ENCODE measurements at places on chromosomes 4 and X.

DNA sequence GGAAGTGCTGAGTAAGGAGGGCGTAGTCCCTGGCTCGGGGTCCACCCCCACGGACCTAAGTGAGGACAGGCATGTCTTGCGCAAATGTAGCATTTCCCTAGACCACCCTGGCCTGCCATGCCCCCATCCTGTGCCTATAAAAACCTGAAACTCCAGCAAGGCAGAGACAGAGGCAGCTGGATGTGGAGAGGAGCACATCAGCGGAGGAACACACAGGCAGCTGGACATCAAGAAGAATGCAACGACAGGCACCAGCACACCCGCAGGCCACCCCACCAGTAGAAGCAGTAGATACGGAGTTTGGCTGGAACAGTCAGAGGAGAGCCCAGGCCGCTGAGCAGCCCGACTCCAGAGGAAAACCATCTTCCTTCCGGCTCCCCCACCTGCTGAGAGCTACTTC, 345.9 kb downstream of the FSTL5 start:
- ATAC-seq, result no peak

- no peak for ATAC-seq
Measured at GRCh38 chr4:120155287-120155686, 88.6 kb upstream of the MAD2L1 start.

- no peak for ATAC-seq
Measured at GRCh38 chr4:37160653-37161052, 83.9 kb upstream of the NWD2 start.

- ATAC-seq, result no peak
Measured at GRCh38 chr4:3598695-3599227, 66.5 kb upstream of the LRPAP1 start.

DNA sequence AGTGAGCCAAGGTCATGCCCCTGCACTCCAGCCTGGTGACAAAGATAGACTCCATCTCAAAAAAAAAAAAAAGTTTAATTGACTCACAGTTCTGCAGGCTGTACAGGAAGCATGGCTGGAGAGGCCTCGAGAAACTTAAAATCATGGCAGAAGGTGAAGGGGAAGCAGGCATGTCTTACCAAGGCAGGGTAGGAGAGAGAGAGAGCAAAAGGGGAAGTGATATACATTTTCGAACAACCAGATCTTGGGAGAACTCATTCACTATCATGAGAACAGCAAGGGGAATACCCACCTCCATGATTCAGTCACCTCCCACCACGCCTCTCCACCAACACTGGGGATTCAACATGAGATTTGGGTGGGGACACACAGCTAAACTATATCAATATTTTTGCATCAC, 315.2 kb upstream of the HTR2C start:
- ATAC-seq, result no peak

DNA sequence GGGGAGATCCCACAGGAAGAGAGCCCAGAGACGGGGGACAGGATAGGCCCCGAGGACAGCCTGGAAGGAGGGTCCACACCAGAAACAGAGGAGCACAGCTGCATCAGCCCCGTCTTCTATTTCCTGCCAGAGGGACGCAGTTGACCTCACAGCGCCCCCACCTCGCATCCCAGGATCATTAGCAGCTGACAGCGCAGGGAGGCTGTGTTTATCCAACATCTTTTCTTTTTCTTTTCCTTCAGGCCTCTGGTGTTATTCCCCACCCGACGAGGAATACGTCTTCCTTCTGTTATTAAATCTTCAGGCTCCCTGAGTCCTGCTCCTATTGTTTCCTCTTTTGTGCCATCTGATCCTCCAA, 75.4 kb downstream of the DCHS2 start:
- ATAC-seq, result no peak

DNA sequence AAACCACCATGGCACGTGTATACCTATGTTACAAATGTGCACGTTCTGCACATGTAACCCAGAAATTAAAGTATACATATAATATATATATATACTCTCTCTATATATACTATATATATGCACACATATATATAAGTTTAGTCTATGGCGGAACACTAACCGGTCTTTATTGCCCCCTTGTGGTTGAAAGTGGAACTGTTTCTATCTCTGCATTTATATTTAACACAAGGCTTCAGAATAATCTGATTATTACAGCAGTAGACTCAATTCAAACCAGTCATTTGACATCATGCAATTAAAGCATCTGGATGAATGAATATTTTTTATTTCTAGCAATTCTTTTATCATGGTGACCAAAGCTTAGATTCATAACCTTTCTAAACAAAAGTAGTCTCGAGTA, 14.6 kb downstream of the RAB9B start:
- peak; percentile 62 for ATAC-seq

- ATAC-seq, result no peak
Measured at GRCh38 chr4:87382116-87382515, 8.9 kb downstream of the HSD17B11 start.

GRCh38 chrX:20061855-20062254, 54.9 kb downstream of the MAP7D2 start:
- ATAC-seq, result no peak

- peak; percentile 19 for ATAC-seq
Measured at GRCh38 chrX:40090050-40090804, 7.5 kb downstream of the BCOR start.

GRCh38 chr4:37689353-37690095, 3.3 kb upstream of the RELL1 start:
- no peak for ATAC-seq

DNA sequence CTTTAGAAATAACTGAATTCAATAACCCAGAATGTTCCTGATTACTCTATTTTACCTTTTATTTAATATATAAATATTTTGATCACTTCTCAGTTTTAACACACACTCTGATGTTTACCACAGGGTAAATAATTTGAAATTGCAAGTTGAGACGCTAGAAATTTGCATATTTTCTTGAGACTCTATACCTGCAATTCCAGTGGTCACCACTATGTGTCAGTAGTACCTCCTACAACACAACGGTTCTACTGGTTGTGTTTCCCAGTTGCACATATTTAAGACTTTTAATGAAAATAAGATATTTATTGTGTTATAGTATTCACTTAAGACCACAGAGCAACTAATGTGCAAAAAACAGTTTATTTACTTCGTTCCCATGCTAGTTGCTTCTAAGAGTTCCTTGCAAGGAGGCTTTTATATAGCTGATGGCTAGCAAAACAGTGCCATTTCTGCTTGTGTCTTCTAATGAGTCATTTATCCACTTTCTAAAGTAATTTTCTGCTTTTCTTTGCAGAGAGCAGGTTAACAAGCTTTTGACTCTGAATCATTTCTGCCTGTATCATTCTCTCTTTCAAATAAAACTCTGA, 98.9 kb upstream of the PDLIM3 start:
- ATAC-seq, result no peak

GRCh38 chr4:5561286-5561685, 147.1 kb downstream of the EVC2 start:
- ATAC-seq, result no peak

GRCh38 chrX:12949927-12950656, 24.8 kb upstream of the TMSB4X start:
- peak; percentile 83 for ATAC-seq

- peak; percentile 83 for ATAC-seq
Measured at GRCh38 chr4:36712013-36712412, 430.6 kb downstream of the DTHD1 start.

GRCh38 chr4:44025376-44026020, 423.1 kb downstream of the KCTD8 start:
- no peak for ATAC-seq

- ATAC-seq, result no peak
Measured at GRCh38 chrX:47849778-47850177, 13.1 kb downstream of the ZNF81 start.

DNA sequence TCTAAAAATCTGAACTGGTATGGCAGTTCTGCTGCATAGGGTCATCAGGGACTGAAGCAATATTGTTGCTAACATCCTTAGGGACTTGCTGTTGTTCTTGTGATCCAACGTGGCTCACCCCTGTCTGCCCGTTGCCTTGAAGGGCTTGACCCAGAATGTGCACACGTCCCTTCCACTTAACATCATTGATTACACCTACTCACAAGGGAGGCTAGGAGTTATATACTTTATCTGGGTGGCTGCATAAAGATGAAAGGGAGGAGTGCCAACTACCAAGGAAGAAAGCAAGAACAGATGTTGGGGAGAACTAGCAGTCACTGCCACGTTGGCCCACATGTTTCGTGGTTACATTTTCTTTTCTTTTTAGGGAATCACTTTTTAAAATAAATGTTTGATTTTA, 34.0 kb downstream of the SLC9A6 start:
- no peak for ATAC-seq

GRCh38 chr4:155522201-155522600, 144.4 kb upstream of the GUCY1A1 start:
- no peak for ATAC-seq

DNA sequence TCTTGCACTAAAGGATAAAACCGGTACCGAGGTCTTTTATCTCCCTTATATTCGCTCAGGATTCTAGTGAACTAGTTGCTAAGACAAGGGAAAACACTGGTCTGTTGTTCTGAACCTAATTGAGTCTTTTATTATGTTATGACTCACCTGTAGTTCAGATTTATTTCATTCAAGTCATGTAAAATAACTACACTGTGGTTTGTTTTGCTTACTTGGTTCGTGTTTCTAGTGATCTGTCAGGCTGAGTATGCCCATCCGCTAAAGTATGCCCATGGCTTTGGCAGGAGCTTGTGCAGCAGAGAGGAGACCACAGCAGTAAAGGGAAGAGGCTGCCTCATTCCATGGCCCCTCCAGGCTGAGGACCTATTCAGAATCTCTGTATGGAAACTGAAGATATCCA, 126.1 kb downstream of the AFF1 start:
- peak; percentile 62 for ATAC-seq

DNA sequence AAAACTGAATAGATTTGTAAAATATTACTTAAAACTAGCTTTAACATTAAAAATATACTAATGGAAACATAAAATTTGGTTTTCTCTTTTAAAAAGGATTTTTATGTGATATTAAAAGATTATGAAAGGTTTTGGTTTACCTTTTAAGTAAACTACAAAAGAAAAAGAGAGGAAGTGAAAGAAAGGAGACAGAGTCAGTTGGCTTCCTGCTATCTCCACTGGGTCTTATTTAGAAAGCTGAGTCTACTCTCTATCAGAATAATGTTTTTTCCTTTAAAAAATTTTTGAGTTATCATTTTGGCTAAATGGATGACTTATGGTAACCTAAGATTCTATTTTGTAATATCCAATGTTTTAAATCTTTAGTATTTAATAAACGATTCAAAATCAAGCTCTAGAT, 21.6 kb upstream of the ATP8A1 start:
- ATAC-seq, result no peak

- no peak for ATAC-seq
Measured at GRCh38 chr4:52107745-52108144, 56.6 kb downstream of the SPATA18 start.

DNA sequence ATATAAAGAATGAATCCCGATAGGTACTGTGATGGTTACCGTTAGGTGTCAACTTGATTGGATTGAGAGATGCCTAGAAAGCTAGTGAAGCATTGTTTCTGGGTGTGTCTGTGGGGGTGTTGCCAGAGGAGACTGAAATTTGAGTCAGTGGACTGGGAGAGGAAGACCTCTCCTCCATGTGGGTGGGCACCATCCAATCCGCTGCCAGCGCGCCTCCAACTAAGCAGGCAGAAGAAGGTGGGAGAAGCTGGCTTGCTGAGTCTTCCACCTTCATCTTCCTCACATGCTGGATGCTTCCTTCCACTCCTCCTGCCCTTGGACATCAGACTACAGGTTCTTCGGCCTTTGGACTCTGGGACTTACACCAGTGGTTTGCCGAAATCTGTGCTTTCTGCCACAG, 40.1 kb downstream of the WFS1 start:
- no peak for ATAC-seq

GRCh38 chr4:139619644-139620043, 46.0 kb upstream of the MGST2 start:
- peak; percentile 60 for ATAC-seq

- no peak for ATAC-seq
Measured at GRCh38 chr4:48620831-48621230, 130.8 kb downstream of the ZAR1 start.

DNA sequence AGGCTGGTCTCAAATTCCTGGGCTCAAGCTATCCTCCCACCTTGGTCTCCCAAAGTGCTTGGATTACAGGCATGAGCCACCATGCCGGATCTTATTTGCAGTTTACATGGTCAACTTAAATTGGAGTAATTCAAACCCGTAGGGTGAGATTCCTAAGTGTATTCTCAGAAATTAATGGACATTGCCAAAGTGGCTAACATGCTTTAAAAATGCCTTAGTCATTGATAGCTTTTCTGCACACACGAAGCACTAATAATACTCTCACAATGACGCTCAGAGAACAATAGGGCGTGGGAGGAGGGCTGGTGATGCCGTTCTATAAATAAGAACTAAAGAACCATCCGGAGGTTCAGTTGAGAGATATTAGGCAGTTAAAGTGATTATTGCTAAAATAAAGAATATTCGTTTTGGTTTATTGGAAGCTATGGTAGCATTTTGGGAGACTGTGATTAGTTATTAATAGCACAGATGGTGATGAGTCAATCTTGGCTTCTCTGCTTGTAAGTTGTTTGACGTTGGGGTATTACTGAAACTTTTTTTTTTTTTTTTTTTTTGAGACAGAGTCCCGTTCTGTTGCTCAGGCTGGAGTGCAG, 79.1 kb downstream of the TRAPPC11 start:
- ATAC-seq, result peak; percentile 96

DNA sequence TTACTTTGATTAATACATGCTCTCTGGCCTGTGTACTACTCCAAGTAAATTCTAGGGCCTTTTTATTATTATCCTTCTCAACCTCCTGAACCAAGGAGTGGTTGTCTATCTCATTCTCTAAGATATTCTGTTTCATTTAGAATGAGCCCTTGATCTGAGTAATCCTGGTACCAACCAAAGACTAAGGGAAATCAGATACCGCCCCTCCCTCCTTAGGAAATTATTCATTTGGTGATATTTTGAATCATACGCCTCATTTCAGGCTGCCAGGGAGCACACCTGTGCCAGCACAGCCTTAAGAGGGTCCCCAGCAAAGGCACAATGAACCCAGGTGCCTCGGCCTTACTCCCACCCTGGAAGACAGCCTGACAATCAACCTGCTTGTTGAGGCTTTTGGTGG, 73.2 kb upstream of the STARD8 start:
- ATAC-seq, result no peak

- no peak for ATAC-seq
Measured at GRCh38 chr4:119238068-119238722, 25.7 kb downstream of the USP53 start.

DNA sequence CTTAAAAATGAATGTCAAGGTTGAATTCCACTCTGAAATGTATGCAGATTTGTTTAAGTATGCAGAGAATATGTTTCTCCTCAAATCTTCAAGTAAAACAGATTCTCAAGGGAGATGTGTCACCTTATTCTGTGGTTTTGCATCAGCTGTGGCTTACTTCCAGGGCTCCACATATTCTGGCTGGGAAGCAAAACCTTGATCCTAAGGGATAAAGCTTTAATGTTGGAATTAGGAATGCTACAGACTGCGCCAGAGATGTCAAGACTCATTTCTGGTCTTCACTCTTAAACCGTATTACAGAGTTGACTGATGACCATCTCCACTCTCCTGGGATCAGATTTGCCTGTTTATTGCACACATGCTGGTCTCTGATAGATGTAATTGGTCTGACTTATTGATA, 143.9 kb upstream of the DIPK2B start:
- no peak for ATAC-seq

All from esophagus mucosa (tissue), 1 donor.